ENCODE measurements at places on chromosomes 5 and 9.

DNA sequence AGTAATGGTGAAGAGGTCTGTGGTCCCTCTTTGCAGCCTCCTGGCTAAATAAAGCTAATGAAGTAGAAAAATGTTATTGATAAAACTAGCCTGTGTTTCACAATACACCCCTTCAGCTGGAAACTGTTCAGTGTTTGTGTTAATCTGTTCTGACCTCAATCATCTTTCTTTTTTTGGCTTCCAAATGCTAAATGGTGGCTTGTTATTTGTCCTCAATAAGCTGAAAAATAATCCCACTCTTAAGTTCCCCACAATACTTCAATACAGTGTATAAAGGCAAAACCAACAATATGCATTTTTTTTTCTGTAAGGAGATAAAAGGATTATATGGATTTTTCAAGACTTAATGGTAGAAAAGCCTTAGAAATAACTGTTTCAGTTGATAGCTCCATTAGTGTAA is 560.5 kb downstream of the TUSC1 start:
- no peak for ATAC-seq

DNA sequence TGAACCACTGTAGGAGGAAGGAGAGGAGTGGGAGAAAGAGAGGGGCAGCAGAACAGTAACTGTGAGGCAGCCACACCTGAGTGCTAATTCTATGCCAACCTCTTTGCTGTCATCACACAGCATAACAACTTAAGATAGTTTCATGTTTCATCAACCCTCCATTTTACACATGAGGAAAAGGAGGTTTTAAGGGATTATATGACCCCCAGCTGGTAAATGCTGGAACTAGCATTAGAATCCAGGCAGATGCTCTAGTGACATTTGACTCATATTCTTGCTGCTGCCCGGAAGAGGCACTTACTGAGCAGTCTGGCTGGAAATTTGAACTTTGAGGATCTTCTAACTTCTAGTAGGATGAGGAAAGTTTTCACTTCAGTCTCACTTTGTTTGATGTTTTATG is 24.1 kb upstream of the VLDLR start:
- ATAC-seq, result no peak

DNA sequence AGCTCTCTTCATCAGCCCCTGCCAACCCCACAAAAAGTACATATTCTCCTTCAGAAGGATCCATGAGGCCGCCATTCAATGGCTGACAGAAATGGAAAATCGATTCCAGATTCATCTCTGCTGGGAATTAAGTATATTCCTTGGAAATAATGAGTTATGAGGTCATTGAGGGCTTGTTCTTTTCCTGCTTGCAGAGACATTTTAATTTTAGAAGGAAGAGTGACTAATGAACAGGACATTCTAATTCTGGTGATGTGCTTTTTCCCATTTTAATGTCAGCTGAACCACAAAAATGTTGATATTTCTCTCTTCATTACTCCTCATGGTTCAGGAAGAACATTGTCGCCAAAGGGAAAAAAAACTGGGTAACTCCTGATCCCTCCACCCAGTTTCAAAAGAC is 314.0 kb downstream of the PIK3R1 start:
- ATAC-seq, result no peak

DNA sequence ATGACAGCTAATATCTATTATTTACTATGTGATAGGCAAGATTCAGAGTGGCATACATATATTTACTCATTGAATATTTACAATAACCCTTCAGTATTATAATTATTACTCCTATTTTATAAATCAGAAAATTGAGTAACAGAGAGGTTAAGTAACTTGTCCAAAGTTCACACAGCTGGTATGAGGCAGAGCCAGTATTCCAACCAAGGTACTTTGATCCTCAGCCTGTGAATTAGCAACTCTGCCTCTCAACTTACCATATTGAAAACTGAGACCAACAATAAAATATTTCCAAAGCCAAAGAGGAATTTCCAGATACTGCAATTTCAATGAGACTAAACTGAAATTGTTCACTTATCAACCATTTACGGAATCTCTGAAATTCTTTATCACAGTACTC is 67.9 kb upstream of the TSLP start:
- no peak for ATAC-seq

DNA sequence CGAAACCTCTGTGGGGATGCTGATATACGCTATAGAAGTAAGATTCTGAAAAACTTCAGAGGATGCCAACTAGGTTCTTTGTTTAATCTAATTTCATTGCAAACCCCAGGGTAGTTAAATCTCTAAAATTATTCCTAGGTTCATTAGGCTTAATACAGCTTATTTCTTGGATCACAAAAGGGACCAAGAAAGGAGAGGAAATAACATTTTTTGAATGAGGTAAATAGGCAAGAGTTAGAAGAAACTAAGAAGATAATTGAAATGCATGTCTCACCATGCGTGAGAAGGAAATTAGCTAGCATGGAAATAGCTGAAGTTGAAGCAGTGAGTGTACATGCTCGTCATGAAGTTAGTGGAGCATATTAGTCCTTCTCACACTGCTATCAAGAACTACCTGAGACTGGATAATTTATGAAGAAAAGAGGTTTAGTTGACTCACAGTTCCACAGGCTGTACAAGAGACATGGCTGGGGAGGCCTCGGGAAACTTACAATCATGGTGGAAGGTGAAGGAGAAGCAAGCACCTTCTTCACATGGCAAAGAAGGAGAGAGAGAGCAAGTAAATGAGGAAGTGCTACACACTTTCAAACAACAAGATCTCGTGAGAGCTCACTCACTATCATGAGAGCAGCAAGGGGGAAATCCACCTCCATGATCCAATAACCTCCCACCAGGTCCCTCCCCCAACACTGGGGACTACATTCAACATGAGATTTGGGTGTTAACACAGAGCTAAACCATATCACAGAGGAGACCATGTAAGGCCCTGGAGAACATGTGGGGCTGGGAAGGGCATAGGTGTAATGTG is 125.1 kb upstream of the OSMR start:
- no peak for ATAC-seq

GRCh38 chr5:122921826-122922225 is 76.4 kb downstream of the SNX24 start:
- ATAC-seq, result no peak

DNA sequence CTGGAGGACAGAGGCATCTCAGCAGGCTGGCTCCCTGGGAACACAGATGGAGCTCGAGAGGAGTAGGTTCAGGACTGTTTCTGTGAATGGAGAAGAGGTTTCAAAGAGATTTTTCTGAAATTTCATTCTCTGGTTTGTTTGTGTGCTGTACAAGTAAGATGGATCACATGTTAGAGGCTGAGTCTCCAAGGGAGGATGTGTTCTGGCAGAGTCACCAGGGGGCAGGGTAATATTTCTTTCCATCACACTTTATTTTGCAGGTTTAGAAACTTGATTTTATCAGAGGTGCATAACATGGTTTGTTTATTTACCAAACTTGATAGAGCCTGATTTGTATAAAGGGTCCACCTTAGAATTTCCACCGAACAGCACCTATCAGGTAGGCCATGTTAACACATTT is 69.2 kb upstream of the ARL15 start:
- ATAC-seq, result no peak
